CD4-positive, CD25-positive, alpha-beta regulatory T cell (primary cell): ENCODE measurements at places on chromosomes 16 and 17.

DNA sequence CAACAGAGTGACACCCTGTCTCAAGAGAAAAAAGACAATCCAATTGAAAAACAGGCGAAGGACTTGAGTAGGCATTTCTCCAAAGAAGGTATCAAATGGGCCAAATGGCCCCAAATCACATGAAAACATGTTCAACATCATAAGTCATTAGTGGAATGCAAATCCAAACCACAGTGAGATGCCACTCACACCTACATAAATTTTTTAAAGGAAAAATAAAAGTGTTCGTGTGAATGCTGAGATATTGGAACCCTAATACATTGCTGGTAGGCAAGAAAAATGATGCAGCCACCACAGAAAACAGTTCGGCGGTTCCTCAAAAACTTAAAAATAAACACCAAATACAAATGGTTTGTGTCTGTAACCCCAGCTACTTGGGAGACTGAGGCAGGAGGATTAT, 45.2 kb downstream of the PIGL start:
- H3K27ac ChIP-seq, result no peak overlapping the region
- DNase-seq, result no peak
- peaks cover 1% of the 10 kb centered on the region for H3K4me1 ChIP-seq
- no peaks in the 10 kb centered on the region for H3K27me3 ChIP-seq
- no peak overlapping the region for H3K4me3 ChIP-seq

- H3K4me1 ChIP-seq, result peaks cover 14% of the 10 kb centered on the region
- H3K27ac ChIP-seq, result no peak overlapping the region
- no peaks in the 10 kb centered on the region for H3K27me3 ChIP-seq
- no peaks in the 10 kb centered on the region for H3K36me3 ChIP-seq
- no peak for DNase-seq
Measured at GRCh38 chr16:53955221-53955875, 251.4 kb downstream of the FTO start.

DNA sequence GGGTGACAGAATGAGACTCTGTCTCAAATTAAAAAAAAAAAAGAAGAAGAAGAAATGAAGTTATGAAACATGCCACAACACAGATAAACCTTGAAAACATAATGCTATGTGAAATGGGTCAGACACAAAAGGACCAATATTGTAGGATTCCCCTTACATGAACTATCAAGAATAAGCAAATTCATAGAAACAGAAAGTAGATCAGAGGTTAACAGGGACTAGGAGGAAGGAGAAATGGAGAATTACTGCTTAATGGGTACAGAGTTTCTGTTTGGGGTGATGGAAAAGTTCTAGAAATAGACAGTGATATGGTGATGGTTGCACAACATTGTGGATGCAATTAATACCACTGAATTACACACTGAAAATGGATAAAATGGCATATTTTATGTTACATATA, 16.3 kb downstream of the RANBP10 start:
- no peak for DNase-seq
- H3K27me3 ChIP-seq, result no peaks in the 10 kb centered on the region
- H3K36me3 ChIP-seq, result no peaks in the 10 kb centered on the region
- H3K4me3 ChIP-seq, result no peak overlapping the region
- no peak overlapping the region for H3K27ac ChIP-seq

DNA sequence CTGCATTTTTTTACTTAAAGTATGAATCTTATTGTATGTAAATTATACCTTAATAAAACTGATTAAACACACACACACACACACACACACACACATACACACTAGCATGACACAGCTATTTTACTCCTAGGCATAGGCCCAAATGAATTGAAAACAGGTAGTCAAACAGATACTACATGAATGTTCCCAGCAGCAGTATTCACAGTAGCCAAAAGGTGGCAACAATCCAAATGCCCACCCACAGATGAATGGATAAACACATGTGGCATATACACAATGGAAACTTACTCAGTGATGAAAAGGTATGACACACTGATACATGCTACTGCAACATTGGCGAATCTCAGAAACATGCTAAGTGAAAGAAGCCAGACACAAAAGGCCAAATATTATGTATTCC, 223.5 kb downstream of the CYB561 start:
- DNase-seq, result no peak
- no peaks in the 10 kb centered on the region for H3K27me3 ChIP-seq
- no peak overlapping the region for H3K4me3 ChIP-seq

GRCh38 chr17:76791053-76791980, 53.4 kb downstream of the MFSD11 start:
- DNase-seq, result no peak
- H3K4me3 ChIP-seq, result peak overlapping the region; percentile 48
- H3K27me3 ChIP-seq, result no peaks in the 10 kb centered on the region
- H3K27ac ChIP-seq, result no peak overlapping the region
- peaks cover 10% of the 10 kb centered on the region for H3K4me1 ChIP-seq
- no peaks in the 10 kb centered on the region for H3K36me3 ChIP-seq

DNA sequence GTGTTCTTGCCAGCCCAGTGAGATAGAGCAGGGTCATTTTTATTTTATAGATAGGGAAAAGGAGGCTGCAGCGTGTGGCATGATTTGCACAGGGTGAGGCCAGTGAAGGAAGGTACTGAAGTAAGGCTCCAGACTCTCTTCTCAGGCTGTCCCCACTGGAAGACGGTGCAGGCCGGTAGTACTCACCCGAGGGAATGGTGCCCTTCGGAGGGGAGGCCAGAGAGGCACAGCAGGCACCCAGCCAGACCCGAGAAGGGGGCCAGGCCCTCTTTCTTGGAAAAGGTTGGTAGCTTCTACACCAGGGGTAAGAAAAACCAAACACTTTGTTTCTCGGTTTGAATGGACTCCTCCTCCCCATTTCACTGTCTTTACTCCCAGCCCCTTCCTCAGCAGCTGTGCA, 288 bp downstream of the ANKRD40CL start:
- H3K4me1 ChIP-seq, result no peaks in the 10 kb centered on the region
- DNase-seq, result no peak
- H3K36me3 ChIP-seq, result no peaks in the 10 kb centered on the region
- H3K27me3 ChIP-seq, result peaks cover 18% of the 10 kb centered on the region

DNA sequence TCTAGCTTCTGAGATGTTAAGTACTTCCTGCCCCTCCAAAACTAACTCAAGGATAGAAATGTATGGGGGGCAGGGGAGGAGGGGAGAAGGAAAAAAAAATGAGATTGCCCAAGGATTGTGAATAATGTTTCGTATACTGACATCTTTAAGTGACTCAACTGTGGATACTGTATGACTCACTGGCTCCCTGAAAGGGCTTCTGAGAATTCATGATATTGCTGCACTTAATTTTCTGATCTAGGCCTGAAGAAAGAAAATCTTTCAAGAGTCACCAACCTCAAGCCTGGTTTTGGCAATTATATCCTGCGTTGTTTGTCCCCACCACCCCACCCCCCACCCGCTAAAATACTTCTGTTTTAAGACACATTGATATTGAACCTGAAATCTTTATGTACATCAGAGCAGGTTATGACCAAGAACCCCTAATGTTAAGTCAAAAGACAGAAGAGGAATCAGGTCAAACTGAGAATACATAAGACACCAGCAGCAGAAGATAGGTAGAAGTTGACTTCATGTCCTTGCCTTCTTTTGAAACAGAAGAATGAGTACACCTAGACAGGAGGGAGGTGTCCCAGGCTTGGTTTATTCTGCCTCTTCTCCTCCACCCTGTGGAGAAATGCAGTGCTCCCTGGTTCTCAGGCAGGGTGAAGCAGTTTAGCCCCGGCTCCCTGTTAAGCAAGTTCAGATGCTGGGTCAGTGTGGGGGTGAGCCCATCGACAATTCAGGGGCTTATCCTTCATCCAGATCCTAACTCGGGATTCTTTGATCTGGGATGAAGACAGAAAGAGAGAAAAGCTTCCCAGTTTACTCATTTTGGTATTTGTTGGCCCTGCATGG, 3.3 kb upstream of the FBXL20 start:
- no peaks in the 10 kb centered on the region for H3K27me3 ChIP-seq
- H3K27ac ChIP-seq, result no peak overlapping the region
- H3K4me3 ChIP-seq, result no peak overlapping the region
- DNase-seq, result no peak
- H3K4me1 ChIP-seq, result peaks cover 12% of the 10 kb centered on the region

- no peaks in the 10 kb centered on the region for H3K4me1 ChIP-seq
- no peak overlapping the region for H3K27ac ChIP-seq
- H3K27me3 ChIP-seq, result no peaks in the 10 kb centered on the region
- H3K4me3 ChIP-seq, result no peak overlapping the region
- H3K36me3 ChIP-seq, result no peaks in the 10 kb centered on the region
Measured at GRCh38 chr16:10490141-10490540, 90.3 kb downstream of the EMP2 start.

DNA sequence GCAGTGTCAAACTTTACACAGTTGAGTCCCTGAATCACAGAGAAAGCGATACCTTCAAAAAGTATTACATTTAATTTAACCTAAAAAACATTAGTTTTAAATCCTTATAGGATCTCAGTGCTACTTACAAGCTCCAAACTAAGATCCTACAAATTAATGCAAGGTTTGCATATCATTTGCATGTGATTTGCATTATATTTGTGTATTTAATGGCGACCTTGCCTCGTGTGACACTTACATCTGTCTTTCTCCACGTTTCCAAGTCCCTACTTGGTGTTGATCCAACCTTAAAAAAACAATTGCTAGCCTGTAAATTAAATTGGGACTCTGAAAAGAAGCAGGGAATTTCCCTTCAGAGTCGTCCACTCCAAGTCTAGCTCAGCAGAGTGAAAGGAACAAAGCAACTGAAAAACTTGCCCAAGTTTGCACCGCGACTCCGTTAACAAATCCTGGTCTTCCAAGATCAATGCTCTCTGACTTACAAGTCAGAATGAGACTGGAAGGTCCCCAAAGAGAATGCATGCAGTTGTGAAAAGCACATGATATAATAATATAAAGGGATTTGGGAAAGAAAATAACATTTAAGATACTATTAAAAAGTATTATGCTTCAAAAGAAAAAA, 739 bp upstream of the FAM117A start:
- H3K36me3 ChIP-seq, result peaks cover 9% of the 10 kb centered on the region
- no peak for DNase-seq
- peaks cover 42% of the 10 kb centered on the region for H3K4me1 ChIP-seq

GRCh38 chr16:20271893-20272292, 55.4 kb downstream of the GP2 start:
- no peaks in the 10 kb centered on the region for H3K36me3 ChIP-seq
- no peaks in the 10 kb centered on the region for H3K4me1 ChIP-seq
- no peak overlapping the region for H3K27ac ChIP-seq
- DNase-seq, result no peak

DNA sequence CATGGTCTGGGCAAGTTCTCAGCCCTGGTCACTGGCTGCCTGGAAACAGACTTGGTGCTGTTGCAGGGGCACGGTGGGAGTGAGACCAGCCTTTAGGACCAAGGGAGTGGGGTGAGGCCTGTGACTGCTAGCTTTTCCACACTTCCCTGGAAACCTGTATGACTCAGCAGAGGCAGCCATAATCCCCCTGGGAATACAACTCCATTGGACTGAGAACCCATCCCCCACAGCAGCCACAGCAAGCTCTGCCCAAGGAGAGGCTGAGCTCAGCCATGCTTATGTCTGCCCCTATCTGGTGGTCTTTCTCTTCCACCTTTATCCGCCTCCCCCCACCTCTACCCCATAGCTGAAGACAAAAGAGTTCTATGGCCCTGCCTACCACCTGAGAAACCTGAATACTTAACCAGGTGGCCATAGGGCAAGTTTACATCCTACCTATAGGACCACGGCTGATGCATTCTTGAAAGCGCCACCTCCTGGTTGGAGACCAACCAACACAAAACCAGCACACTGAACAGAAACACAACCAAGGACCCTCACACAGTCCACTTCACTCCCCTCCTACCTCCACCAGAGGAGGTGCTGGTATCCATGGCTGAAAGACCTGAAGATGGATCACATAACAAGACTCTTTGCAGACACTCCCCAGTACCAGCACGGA, 816.2 kb upstream of the SOX9 start:
- no peak for DNase-seq
- H3K36me3 ChIP-seq, result no peaks in the 10 kb centered on the region
- H3K4me1 ChIP-seq, result no peaks in the 10 kb centered on the region
- H3K4me3 ChIP-seq, result no peak overlapping the region

DNA sequence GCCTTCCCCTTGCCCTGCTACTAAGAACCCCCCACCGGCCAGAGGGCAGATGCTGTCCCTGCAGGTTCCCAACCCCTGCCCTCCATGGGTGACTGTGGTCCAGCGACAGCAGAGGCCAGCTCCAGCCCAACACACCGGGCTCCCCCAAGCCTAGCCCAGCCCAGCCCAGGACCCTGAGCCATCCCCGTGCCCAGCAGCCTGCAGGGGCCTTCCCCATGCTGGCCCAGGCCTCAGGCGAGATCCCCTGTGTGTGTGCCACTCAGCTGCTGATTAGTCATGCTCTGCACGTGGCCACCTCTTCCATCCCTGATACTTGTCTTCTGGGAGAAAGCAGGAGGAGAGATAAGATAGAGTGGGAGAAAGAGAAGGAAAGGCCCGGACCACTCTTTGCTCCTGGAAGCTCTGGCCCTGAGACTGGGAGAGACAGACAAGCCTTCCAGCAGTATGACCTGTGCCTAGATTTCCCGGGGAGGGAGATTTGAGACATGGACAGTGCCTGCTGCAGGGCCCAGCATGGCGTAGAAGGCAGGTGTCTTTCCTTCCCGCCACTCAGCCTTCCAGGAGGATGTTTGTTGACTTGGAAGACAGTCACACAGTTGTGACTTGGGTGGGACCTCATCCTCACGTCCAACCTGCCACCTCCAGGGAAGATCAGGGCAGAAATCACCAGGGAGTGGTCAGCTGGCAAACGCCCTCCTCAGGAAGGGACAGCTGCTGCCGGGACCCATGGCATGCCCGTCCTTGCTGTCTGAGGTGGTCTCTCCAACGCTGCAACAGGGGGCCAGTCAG, 41.3 kb upstream of the RASD1 start:
- DNase-seq, result no peak
- H3K27ac ChIP-seq, result no peak overlapping the region
- no peaks in the 10 kb centered on the region for H3K27me3 ChIP-seq
- no peaks in the 10 kb centered on the region for H3K4me1 ChIP-seq

DNA sequence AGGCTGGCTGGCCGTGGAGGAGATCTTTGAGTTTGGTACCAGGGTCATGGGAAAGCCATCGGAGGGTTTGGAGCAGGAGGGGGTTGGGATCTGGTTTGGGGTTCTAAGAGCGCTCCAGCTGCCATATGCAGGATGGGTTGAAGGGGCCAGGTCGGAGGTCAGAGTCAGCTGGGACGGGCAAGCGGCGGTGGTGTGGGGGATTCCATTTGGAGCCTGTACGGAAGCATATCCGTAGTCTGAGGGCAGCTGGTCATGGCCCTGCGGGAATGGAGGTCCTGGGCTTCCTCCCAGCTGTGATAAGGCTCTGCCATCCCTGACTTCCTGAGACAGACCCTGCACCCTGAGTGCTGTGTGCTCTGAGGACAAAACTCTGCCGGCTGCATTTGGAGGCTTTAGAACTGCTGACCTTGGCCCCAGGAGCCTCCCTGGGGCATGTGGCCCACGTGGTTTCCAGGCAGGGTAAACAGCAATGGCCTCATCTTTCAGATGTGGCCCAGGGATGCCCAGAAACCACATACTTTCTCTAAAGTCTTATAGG, 46.5 kb downstream of the ATP2C2 start:
- no peaks in the 10 kb centered on the region for H3K36me3 ChIP-seq
- H3K27me3 ChIP-seq, result peaks cover 1% of the 10 kb centered on the region
- DNase-seq, result no peak
- no peak overlapping the region for H3K27ac ChIP-seq
- no peaks in the 10 kb centered on the region for H3K4me1 ChIP-seq
